ENCODE measurements at places on chromosomes 13 and 19.

- no peak for DNase-seq
Observed at GRCh38 chr13:18991060-18991459, 190.6 kb downstream of the TUBA3C start.

DNA sequence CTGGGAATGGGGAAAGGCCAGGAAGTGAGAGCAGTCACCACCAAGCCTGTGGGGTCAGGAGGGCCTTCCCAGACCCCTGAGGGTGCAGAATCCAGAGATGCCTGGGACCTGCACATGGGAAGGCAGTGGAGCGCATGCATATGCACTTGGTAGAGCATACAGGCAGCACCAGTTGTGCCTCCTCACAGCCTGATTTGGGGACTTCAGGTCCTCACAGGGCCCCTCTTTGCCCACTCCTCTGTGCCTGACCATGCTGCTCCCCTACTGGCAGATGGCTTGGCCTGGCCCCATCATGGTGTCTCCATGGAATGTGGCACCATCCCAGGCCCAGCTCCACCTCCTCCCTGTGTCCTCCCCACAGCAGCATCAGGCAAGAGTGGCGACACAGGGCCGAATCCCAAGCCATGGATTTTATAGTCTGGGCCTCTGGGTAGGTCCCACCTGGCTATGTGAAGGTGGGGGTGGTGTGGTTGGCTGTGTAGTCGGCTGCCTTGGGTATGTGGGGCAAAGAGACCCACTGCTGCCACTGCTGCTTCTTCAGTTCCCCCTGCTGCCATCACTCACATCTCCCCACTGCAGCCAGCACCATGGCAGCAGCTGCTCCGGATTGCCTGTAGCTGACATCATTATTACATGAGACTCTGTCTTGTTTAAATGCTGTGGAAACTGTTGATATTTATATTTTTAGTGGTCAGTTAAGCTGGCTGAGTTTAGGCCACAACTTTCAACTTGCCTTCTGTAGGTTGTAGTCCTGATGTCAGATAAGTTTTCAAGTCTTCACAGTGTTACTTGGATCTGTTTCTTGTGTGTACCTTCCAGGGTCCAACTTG lies 247.0 kb downstream of the GPC6 start:
- no peak for DNase-seq

DNA sequence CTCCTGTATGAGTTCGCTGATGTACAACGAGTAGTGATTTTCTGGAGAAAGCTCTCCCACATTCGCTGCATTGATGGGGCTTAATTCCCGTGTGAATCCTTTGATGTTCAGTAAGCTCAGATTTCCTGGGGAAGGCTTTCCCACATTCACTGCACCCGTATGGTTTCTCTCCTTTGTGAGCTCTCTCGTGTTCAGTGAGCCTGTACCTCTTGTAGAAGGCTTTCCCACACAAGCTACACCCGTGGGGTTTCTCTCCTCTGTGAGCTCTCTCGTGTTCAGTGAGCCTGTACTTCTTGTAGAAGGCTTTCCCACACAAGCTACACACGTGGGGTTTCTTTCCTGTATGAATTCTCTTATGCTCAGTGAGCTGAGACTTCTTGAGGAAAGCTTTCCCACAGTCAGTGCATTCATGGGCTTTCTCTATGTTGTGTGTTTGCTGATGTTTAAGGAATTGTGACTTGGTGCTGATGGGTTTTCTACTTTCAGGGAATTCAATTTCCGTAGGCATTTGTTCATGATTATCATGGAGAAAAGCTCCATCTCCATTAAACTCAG lies 3.5 kb upstream of the ZNF577 start:
- DNase-seq: peak; percentile 8

DNA sequence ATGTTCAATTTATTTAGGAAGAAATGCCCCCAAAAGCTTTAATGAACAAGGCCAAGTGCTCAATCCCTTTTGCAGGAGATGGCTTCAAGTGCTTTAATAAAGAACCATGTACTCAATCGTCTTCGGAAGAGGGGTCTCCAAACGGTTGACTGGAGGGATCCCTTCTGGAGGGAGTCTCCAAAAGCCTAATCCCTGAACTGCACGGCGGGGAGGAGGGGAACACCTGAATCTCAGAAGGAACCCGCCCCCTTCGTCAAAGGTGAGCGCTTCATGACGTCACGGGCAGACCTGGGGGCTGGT lies 505 bp downstream of the PAF1 start:
- DNase-seq: peak; percentile 93

- no peak for DNase-seq
Observed at GRCh38 chr13:32897296-32897695, 118.9 kb upstream of the KL start.

- no peak for DNase-seq
Observed at GRCh38 chr19:13579388-13580060, 73.2 kb upstream of the CACNA1A start.

DNA sequence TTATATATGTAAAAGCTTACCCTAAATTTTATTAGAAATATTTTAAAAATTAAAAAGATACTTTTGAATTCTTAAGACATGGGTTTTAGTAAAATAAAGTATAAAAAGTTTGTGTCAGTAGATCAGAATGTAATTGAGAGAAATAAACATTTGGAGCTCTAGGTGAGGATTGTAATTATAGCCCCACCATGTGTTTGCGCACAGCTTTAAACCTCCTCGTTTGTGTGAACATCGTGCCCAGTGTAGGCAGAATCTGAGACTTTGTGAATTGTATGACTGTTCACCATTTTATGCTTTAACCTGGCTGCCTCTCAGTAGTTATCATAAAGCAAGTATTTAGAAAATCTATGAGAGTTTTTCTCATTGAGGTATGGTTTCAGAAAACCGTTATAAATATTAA lies 29.1 kb downstream of the CUL4A start:
- no peak for DNase-seq

GRCh38 chr19:35557539-35558399 lies 5.7 kb downstream of the ATP4A start:
- DNase-seq: peak; percentile 85

- DNase-seq: no peak
Observed at GRCh38 chr19:18010149-18010548, 2.2 kb downstream of the ARRDC2 start.

- DNase-seq: no peak
Observed at GRCh38 chr13:64272681-64273080, 2857.0 kb upstream of the PCDH20 start.

DNA sequence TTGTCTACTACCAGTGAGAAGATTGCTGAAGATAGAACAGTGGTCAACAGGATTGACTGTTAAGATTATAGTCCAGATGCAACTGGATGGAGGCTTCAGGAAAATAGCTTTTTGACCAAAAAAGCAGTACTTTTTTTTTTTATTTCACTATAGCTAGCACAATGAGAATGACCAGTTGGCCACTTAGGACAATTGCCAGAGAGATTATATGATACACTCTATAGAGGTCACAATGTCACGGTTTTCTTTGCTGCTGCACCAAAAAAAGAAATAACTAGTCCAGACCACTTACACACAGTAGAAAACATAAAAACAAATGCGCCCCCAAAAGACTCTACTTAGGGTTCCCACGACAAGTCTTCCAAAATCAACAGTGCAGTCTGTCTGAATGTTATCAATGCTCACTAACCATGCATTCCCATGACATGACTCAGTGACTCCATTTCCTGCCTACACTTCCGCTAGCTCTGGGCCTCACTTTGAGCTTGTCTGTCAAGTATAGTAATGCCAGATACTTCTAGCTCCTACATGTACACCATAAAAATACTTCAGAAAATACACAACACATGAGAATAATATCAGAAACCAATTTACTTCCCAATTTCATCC lies 209.1 kb upstream of the STARD13 start:
- DNase-seq: peak; percentile 63

Data from DMS53 (cell line).